ENCODE measurements at places on chromosomes 1 and 21.

DNA sequence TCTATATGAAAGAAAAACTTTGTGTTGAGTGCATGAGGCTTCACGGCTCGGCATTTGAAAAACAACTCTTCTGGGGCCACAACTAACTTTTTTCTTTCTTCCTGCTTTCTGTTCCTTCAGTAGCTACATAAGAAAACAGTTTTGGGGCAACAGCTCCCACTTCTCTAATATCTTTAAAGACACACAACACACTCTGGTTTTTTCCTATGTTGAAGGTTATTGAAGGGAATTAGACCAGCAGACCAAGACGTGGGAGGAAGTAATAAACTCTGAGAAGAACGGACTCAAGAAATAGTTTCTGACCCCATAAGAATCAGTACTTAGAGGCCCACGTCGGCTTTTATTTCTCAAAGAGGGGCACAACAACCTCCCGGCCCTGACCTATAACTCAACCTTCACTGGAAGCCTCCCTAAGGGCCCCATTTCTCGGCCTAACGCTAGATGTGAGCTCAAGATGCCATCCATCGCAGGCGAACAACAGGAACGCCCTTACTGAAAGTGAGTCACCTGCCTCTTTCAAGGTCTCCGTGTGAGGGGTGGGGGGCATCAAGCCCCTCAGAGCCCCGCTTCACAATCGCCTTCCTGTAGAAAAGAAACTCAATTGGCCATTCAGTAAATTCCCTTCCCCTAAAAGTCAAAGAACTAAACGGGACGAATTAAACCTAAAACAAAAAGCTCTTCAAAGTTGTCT, 844 bp downstream of the ZMYM6 start:
- DNase-seq, result peak; percentile 4

GRCh38 chr1:178353524-178353923, 143.2 kb downstream of the CLEC20A start:
- DNase-seq, result no peak

- no peak for DNase-seq
These were observed at the start of gene ARHGEF19 for GRCh38 chr1:16212251-16212961. Gene ARHGEF19, minus strand, starts transcription at chr1:16212652. Its CDS starts 3,598 bp downstream, at chr1:16209054.

GRCh38 chr1:155169541-155169940, 3.6 kb downstream of the KRTCAP2 start:
- DNase-seq, result no peak

DNA sequence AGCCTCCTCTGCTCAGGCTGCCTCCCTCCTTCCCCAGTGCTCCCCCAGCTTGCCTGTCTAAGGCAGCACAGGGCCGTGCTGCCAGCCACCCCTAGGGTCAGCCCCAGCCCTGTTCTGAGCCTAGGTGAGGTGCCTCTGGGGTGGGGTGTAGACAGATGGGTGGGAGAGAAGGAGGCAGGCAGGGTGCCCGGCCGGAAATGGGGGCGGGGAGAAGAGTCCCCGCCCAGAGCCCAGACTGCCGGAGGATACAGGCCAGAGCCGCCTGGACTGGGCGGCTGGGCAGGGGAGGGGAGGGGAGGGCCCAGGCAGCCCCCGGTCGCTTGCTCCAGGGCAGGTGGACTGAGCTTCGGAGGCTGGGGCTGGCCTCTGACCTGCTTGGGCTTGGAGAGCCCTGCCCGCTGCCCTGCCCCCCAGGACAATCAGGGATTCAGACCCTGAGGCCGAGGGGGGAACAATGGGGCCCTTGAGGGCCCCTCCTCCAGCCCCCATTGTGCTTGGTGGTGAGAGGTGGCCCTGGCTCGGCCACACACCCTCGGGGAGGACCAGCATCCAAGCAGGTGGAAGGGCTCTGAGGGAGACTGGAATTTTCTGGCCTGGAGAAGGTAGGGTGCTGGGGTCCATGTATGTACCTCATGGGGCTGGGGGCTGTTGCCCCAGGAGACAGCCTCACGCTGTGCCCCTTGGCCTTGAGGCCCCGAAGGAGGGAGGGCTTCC, at the start of gene GJC2:
Gene GJC2, plus strand, starts transcription at position 525 of the 714 bp plus-strand sequence. CDS start 7,829 bp downstream, outside the sequence.
- no peak for DNase-seq

GRCh38 chr21:16072737-16073136, 343.0 kb downstream of the USP25 start:
- peak; percentile 52 for DNase-seq

- DNase-seq, result no peak
These were observed 247.4 kb downstream of the PTBP2 start for GRCh38 chr1:96968983-96969382.

DNA sequence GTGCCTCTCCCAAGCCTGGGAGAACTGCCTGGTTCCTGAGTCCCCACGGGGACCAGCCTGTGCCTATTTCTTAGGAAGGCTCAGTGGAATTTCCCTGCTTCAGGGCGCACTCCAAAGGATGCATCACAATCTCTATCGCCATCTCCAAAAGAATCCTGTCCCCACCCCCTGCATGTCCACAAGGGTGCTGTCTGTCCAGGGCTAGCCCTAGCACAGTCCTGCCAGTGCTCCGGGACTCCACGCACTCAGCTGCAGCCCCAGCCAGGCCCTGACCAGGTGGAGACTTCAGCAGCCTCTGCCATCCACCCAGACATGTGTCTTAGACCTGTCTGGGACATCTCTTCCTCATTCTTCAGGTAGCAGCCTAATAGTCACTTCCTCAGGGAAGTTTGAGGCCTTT, 199.7 kb downstream of the GRIK3 start:
- DNase-seq, result no peak

DNA sequence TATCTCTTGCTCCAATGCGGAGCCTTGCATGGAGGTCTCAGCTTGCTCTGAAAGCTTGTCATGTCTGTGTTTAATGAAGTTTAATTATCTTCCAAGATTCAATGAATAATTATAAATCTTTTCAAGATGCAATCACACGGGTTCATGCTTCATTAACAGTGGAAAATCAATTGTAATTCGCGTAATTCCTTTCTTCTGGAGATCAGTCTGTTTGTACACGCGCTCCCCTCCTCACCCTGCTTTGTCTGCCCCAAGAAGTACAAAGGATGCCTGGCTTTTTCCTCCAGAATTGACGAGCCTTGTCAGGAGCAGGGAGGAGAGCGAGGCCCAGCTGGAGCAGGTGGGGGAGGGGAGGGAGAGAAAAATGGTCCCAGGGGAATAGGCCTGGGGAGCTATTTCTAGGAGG, 65.0 kb upstream of the DISP3 start:
- DNase-seq, result no peak

DNA sequence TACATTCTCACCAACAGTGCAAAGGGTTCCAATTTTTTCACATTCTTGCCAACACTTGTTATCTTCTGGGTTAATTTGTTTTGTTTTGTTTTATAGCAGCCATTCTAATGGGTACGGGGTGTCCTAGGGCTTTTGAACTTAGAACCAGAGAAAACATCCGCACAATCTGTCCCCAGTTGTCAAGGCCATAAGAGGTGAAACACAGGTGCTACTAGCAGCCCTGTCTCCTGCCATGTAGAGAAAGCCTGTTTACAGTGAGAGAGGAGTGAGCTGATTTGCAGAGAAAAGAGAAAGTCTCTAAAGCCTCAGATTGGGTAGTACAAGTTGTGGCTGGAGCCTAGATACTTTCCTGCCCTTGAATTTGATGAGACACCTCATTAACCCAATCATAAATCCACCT, 46.4 kb upstream of the BMP8B start:
- no peak for DNase-seq

All from caudate nucleus (tissue), 63 donors.